ENCODE measurements at places on chromosomes 16 and 17.
A peak's percentile ranks its signal among the peaks of the same experiment; 100 is the strongest.

DNA sequence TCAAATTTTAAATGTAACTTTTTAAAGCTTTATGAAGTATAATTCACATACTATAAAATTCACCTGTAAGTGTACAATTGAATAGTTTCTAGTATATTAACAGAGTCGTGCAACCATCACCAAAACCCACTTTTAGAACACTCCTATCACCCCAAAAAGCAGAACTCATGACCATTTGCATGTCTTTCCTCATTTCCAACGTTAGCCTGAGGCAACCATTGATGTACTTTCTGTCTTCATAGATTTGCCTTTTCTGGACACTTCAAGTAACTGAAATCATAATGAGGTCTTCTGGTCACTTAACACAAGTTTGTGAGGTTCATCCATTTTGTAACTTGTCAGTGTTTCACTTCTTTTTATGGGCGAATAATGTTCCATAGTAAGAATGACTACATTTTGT, 33.2 kb downstream of the METTL16 start:
- DNase-seq, result no peak

DNA sequence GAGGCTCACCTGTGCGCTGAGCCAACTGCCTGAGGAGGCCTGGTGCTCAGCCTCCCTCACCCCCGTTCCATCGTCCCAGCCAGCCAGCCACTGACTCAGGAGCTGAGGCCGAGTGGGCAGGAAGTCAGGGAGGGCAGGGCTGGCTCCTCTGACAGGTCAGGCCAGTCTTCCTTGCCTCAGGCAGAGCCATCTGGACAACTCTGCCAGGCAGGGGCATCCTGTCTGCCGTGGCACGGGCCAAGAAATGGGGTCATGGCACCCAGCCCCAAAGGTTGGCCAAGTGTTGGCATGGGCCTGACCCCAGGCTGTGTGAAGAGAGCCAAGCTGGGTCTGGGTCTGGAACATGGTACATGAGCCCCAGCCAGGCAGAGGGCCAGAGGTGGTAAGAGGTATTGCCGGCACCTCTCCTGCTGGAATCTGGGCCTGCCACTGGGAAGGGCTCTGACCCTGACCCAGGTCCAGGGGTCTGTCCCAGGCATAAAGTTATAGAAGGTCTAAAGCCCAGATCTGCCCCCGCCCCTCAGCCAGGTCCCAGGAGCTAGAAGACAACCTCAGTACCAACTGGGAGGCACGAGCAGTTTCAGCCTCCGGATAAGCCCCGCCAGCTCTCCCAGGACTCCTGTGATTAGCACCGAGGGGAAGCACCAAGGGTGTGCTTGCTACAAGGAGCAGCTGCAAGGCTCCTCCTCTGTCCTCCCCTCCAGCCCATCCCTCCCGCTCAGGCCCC, 2.5 kb upstream of the VASN start:
- DNase-seq, result no peak

GRCh38 chr17:79799174-79799537, 2.3 kb upstream of the CBX8 start:
- peak; percentile 47 for DNase-seq

DNA sequence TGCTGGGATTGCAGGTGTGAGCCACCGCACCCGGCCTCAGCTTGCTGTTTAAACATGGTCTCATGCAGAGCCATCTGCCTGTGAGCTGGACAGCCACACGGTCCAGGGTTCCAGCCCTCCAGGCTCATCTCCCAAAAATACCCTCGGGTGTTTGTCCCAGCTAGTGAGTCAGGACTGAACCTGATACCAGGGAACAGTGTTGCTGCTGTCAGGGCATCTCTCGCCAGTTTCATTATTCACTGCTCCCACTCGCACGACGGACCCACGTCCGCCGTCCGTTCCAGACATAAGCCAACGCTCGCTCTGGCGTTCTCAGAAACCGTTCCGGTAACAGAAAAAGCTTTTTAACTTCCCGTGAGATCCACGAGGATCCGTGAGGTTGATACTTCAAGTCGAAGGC, 77.6 kb downstream of the NXN start:
- no peak for DNase-seq

GRCh38 chr16:86951831-86952598, 365.2 kb downstream of the C16orf95 start:
- DNase-seq, result no peak

DNA sequence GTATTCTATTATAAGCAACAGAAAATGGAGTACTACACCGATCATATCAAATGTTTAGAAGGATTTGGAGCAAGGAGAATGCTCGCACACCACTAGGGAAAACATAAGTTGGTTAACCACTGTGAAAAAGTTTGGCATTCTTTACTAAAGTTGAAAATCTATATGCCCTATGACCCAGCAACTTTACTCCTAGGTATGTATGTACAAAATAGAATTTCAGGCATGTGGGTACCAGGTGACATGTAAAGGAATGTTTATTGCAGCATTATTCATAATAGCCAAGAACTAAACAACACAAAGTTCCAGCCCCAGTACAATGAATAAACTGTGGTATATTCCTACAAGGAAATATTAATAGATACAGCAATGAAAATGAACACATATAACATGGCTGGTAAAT, 5.8 kb upstream of the HBZ start:
- no peak for DNase-seq

- DNase-seq, result no peak
These were observed 277.7 kb downstream of the GRIN2A start for GRCh38 chr16:9904526-9904925.

GRCh38 chr17:44865231-44865660, 17.6 kb downstream of the HIGD1B start:
- peak; percentile 89 for DNase-seq

DNA sequence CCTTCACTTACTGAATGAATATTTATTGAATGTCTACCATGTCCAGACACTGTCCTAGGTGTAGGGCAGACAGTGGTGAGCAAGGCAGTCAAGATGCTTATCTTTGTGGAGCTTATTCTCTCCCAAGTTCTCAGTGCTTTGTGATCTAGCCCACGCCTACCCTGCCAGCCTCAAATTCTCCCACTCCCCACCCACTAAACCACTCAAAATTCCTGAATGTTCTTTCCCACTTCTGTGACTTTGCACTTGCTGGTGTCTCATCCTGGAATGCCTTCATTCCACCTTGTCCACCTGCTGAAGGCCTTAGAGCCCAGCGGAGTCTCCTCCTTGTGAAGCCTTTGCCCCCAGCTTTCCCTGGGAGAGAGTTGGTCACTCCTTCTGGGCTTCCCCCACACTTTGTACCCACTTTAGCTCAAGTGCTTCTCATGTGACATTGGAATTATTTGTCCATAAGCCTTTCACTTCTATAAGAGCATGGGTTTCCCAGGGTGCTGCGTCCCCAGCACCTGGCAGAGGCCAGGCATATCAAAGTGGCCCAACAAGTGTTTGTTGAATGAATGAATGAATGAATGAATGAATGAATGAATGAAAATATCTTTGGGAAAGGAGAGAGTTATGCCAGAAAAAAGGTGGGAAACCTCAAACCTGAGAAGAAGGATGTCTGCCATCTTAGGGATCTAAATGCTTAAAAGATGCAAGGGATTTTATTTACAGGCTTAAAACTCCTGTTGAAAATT, 23.0 kb downstream of the CCDC182 start:
- no peak for DNase-seq

- DNase-seq, result no peak
These were observed 620 bp downstream of the SAMD14 start for GRCh38 chr17:50129353-50129727.

GRCh38 chr16:86256995-86257394, 253.3 kb upstream of the FOXF1 start:
- DNase-seq, result no peak

DNA sequence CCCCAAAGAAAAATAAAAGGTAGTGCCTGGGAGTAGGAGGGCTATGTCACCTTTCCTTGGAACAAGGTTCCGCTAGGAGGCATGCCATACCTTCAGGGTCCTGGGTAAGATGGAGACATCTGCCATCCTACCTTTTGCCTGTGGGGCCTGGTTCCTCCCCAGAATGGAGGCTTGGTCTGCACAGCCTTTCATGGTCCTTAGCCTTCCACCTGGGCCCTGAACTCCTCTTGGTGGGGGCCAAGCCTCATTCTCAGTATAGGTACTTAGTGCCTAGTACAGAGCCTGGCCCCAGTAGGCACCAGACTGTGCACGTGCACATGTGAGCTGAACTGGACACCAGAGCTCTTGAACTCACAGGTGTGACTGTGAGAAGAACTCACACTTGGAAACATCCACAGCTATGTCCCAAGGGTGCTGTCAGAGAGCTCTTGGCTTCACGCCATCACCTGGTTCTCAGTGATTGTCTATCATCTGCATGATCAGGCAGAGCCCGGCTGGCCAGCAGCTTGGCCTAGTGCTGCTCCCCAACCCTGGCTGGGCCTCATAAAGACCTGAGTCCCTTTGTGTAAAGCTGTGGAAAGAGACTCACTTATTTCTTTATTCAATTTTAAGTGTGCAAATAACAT, 143.2 kb downstream of the SOCS1 start:
- peak; percentile 68 for DNase-seq

DNA sequence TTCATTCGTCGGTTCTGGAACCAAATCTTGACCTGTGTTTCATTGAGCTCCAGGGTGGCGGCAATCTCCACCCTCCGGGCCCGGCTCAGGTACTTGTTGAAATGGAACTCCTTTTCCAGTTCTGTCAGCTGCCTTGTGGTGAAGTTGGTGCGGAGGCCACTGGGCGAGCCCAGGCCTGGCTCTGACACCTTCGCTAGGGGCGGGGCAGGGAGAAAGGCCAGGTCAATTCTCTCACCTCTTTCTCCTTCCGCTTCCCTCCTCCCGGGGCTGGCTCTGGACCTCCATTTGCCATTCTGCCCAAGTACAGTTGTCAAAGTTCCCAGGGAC, 1.2 kb downstream of the HOXB1 start:
- no peak for DNase-seq

- DNase-seq, result no peak
These were observed 5.0 kb downstream of the SCARF1 start for GRCh38 chr17:1640329-1641064.

- DNase-seq, result no peak
These were observed 27.9 kb downstream of the ADCY7 start for GRCh38 chr16:50293994-50294855.

Measured in hematopoietic multipotent progenitor cell treated with erythropoietin and hydrocortisone succinate and interleukin-3 and kit ligand, for 6 days (in vitro differentiated cells).